GM13977 (cell line): ENCODE measurements at places on chromosomes 5 and 9.

- peak; percentile 68 for DNase-seq
Observed at GRCh38 chr5:143404416-143405062, 1.1 kb upstream of the NR3C1 start.

DNA sequence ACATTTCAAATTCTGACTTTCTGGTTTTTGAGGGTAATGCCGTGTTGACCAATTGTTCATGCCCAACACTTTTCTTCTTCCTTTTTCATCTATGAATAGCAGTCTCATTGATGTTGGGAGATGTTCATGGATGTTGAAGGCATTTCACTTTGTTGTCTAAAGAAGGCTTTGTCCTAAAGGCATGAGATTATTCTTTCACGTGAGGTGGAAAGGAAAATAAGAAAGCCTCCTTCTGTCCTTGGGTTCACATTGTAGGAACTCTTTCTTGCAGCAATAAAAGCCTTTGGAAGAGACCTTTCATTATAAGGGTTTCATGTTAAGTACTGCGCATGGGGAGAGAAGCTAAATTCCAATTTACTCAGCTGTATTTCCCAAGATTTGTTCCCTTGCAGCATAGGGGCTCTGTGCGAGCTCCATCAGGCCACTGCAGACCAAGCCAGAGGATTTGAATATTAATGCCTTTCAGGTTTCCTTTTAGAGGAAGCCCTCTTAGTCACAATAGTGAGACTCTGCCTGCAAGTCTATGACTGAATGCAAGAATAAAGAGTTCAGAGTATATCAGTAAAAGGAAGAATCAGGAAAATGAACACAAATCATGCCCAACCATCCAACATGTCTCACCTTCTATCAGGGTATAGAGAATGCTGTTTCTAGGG lies 274.6 kb downstream of the TMEM38B start:
- no peak for DNase-seq

DNA sequence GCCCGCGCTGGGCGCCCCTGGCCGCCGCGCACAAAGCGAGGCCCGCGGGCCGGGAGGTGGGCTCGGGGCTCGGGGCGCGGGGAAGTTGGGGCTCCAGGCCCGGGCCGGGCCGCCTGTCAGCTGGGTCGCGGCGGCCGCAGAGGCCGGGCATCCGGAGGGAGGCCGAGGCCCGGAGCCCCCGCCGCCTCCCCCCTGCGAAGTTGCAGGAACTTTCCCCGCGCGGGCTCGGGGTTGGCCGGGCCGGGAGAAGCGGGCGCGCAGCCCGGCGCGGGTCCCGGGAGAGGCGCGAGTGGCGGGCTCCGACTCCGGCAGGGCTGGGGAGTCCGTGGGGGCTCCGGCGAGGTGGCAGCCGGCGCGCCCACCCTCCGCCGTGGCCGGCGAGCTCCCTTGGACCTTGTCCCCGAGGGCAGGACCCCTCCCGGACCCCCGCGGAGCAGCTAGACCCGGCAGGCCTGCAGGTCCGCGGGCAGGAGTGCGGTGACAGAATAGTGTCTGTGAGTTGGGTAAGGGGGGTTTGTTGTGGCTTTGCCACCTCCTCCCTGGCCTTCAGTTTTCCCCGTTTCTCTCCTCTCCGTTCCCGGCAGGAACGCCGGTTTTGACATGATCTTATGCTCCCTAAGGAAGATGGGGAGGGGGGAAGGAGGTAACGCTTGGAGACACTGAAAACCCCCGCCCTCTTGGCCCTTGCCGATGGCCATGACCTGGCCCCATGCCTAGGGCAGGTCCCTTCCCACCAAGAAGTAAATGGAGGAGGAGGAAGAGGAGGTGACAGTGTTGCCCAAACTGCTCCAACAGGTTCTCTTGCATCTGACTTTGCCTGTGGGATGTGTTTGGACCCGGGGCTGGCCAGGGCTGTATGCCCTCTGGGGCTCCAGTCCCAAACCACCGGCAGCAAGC lies 942 bp downstream of the PHF2 start:
- peak; percentile 42 for DNase-seq

GRCh38 chr9:86809759-86810367 lies 137.4 kb downstream of the GAS1 start:
- no peak for DNase-seq

- no peak for DNase-seq
Observed at GRCh38 chr5:58002323-58002722, 457.6 kb downstream of the PLK2 start.

DNA sequence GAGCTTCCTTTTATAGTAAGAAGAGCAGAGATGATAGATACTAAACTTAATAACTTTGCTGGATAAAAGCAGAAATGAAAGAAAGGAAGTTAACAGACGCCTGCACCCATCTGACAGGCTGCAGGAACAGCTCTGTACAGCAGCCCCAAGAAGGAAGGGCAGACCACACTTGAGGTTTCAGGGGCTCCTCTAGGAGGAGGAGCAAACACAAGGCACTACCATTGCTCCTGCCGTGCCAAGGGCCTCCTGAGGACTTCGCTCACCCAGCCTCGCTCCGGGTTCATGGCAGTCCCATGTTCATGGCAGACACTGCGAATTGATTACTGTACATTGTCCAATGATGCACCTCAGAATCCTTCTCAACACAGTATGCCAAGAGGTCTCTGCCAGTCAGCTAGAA lies 85.1 kb downstream of the AMBP start:
- no peak for DNase-seq

DNA sequence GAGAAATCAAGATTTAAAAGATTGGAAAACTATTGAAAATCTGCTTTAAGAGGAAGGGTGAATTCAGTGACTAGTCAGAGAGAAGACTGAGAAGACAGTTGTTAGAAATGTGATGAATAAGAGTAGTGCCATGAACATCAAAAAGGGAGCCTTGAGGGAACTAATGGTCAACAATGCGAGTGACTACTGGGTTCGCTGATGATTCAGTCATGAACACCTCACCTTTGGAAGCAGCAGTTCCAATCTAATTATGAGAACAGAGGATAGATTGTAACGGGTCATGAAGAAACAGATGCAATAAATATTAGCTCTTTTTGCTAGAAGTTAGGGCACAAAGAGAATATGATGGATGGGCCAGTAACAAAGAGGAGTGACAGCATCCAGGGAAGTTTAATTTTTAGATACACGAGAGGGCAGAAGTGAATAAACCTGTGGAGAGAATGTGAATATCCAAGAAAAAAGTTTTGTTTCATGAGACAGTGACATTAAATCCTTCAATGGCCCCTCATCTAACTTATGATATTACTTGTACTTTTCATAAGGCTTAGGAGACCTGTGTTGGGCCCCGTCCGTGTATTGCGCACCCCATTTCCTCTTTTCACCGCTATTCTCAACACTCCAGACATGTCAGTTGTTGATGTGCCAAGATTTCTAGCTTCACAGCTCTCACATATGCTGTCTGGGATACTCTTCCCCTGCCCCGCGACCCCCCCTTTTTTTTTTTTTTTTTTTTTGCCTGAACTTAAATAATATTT lies 23.5 kb upstream of the IFNE start:
- no peak for DNase-seq

- DNase-seq = no peak
Observed at GRCh38 chr5:1692381-1692780, 107.3 kb downstream of the MRPL36 start.

GRCh38 chr5:121833617-121834016 lies 18.1 kb upstream of the FTMT start:
- no peak for DNase-seq

GRCh38 chr5:6188344-6188743 lies 190.0 kb downstream of the MED10 start:
- peak; percentile 80 for DNase-seq

DNA sequence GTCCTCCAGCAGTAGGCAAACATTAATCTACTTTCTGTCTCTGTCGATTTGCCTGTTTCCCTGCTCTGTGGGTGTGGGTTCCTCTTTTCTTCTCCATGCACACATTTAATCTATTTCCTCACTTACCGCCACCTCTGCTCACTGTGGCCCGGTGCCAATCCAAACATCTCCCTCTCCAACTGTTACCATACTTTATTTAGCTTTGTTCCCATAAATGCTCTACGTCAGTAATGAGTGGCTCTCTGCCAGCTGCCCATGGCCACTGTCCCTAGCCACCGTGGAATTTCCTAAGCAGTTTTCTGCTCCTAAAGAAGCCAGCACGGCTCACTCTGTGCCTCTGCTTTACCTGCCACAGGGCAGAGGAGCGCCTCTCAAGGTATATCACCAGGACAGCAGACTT lies 19.5 kb upstream of the GOLPH3 start:
- DNase-seq = no peak

GRCh38 chr5:158381614-158382160 lies 522.7 kb upstream of the CLINT1 start:
- DNase-seq = no peak

DNA sequence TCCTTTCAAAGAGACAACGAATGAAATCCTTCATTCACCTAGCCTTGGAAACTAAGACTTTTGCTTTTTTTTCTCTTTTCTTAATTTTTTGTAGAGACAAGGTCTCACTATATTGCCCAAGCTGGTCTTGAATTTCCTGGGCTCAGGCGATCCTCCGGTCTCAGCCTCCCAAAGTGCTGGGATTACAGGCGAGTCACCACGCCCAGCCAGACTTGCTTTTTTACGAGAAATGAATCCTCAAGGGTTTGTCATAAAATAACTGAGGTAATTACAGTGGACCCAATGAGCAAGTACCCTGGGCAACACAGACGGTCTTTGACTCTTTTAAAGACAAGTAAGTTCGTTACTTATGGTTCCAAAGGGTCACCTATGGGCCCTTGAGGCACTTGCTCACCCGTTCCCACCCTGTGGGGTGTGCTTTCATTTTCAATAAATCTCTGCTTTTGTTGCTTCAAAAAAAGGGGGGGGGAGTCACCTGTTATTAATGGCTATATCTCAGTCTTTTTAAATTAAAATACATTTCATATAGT lies 70.4 kb downstream of the TRPM6 start:
- no peak for DNase-seq

DNA sequence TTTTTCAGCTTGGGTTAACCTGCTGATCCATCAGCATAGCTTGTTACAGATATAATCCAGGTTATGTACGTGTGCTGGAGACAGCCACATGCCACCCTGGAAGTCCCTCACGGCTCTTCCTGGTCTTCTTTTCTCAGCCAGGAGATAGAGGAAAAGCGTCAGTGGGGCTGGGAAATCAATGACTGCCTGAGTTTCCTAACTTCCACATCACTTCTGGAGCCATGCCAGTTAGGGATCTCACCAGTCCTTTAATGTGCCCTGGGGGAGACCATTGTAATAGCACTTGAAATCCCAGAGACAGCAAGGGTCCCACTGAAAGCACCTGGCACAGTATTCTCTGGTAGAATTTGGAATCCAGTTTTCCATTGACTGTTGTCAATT lies 29.2 kb downstream of the ANXA2R start:
- DNase-seq = no peak

GRCh38 chr9:92071634-92072033 lies 43.6 kb downstream of the SPTLC1 start:
- no peak for DNase-seq

DNA sequence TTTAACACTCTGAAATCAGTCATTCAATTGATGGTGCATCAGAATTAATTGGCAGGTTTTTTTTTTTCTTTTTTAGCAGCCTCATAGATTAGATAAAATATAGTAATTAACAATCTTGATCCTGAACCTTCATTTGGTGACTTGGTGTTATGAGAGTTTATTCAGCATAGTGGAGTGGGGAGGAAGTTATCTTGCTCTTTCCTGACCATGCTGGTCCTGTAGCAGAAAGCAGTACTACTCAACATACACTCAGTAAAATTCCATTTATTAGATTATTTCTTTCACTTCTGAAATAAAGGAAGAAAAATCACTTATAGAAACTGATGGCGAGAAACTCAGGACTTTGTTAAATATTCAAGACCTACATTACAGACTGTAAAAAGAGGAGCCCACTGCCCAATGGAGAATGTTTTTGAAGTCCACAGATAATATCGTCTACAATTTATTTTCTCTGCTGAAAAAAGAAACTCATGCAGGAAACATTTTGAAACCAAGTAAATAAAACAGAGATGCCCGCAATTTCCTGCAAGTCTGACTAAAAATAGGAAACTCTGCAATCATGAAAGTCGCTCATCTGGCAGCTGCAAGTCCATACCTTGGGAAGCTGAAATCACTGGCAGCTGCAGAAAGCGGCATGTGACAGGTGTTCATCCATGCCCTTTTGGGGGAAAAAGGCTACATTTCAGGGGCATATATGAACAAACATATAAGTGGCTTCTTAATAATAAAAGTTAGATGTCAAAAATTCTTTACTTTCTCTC lies 233.2 kb upstream of the RFX3 start:
- DNase-seq = no peak

DNA sequence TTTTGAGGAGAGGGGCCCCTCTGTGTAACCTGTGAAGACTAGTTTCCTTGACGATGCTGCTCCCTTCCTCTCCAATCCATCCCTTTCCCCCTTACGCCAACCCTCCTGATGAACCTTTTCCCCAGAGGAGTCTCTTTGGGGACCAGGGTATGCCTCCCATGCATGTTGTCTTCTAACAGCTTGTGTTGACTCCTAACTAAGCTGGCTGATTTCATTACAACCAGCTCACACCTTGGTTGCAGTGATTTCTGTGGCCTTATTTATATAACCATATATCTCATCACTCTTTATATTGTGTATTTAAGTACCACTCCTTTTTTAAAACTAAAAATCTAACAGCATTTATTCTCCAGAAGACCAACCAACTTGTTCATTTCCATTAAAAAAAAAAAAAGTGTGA lies 42.5 kb downstream of the SFXN1 start:
- DNase-seq = no peak

DNA sequence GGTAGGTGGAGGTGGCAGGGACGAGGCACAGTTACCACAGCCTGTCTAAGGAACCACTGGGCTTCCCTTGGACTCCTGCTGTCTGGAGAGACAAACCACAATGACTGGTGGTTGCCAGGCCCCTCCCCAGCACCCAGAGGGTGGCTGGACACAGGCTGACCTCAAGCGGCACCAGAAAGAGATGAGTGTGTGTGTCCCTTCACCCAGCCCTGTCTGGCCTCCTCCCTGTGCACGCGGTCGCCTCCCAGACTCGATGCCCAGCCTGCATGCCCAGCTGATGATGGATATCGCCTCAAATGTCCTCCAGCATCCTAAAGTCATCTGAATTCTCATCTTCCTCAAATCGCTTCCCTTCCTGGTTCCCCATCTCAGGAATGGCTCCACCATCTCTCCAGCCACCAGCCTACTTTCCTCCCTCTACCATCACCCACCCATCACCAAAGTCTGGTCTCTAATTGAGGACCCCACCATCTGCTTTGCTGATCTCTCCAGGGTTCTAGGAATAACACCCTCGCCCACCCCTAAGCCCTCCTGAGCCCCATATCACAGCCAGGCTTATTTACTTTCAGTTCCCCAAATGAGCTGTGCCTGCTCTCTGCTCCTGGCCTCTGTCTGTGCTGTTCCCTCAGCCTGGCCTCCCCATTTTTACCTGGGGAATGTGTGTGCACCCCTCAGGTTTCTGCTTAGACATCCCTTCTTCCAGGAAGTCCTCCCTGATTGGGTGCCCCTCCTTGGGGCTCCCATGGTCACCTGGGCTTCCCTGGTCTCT lies 52.5 kb upstream of the GGTA1 start:
- no peak for DNase-seq

DNA sequence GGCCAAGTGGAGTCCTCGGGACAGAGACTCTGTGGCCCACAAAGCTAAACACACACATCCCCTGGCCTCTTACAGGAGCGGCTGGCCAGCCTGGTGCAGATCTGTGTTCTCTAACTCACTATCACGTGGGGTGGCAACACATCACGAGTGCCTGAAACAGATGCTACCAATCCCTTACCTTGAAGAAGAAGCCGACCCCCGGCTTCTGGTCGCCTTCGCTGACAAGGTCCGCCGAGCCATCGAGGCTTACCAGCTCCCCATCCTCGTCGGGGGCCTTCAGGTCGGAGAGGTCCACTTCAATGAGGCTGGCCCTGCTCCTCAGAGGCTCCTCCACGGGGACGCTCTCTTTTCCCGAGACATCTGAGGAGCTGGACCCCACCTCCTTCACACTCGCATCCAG lies 86.7 kb downstream of the CAMSAP1 start:
- DNase-seq = no peak
